H9 (cell line): ENCODE measurements at places on chromosomes 3 and 15. TPM values are rescaled to one million over a fixed set of nuclear protein-coding genes. Genes with fewer than 3 reads are reported as not detected.

LSAMP gene
- 0.66 and 0.90 TPM in 2 replicates for total RNA-seq

GRCh38 chr3:155815030-155815545, 9.0 kb upstream of the C3orf33 start:
- no peak for DNase-seq

NSMCE3 gene
- total RNA-seq = 6.9 and 7.8 TPM in 2 replicates

DNA sequence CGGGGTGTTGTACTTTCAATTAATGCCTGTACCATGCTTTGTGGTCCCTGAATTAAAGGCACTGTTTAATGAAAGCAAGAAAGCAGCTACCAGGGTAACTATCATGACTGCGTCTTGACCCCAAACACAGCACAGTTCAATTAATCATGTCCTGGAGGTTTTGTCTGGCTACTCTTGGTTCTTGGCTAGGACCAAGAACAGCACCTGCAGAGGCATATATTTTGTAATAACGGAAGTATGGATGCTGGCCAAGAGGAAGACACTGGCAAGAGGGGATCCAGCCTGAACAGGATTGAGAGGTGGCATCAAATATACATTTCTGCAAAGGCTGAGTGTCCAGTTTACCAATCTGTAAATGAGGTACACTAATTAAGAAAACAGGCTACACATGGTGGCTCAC, 119.9 kb downstream of the FOXP1 start:
- DNase-seq = no peak

SIDT1 gene
- not detected in 2 replicates for total RNA-seq

TMF1 gene
- total RNA-seq = 17.8 and 21.9 TPM in 2 replicates
